ENCODE measurements at places on chromosomes 5 and 9.

- DNase-seq, result no peak
Measured at GRCh38 chr5:79898611-79899010, 92.5 kb downstream of the MTX3 start.

DNA sequence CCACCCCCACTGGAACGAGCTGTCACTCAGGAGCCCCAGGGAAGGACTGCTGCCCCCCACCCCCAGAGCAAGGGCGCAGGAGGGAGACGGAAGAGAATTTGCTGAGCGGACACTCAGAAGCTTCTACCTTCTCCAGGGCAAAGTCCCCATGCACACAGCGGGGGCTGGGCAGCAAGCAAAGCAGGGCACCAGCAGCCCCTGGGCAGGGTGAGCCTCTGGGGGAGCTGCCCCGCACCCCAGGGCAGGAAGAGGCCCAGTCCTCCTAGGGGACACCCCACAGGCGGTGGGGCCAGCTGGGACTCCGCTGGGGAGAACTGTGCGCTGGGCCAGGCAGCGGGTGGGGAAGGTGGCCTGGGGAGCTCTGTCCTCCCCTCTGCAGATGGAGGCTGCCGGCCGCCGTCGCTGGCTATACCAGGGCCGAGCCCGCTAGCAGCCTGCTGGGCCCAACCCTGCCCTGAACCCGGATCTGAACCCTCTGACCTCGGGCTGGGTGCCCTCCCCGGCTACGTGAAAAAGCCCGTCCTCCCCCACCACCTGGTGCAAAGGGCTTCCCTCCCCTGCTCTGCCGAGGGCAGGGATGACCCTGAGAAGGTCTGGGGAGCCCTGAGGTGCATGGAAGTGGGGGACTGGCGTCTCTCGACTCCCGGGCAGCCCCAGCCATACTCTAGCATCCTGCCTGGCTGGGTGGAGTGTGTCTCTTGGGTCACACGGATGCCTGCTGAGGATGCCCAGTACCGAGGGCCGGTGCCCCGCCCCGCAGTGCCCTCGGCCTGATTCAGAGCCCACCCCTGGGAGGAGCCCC lies 597 bp upstream of the SLC34A3 start:
- no peak for DNase-seq

DNA sequence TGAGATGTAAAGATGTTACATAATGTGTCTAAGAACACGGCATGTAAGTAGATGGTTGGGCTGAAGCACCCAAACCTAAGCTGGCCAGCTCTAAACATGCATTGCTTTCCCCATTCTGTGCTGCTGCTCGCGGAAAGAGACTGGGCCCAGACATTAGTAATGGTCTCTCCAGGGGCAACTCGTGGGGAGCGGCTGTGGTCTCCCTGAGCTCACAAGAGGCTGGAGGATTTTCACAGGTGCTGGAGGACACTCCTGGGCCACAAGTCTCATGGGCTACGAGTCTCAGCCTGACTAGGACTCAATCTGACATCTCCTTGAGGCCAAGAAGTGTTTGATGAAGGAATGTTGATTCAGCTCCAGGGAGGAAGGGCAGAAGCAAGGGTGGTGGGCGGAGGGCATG lies 92.7 kb upstream of the PTCH1 start:
- no peak for DNase-seq

DNA sequence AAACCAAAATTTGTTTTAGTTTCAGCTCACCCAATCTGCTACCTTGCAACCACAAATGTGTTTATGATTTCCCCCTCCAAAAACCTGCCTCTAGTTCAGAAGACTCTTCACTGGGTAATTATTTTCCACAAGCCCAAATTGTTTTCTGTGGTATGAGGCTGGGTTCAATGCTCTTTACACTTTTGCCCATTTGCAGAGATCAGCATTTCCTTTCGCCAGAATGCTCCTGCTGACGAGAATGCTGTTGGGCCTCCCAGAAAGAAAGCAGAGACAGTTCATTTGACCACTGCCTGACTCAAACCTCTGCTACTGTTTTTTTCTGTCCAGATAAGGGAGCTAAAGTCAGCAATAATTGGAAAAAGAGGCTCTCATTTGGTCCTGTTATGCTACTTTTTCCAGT lies 427.3 kb downstream of the PDE4D start:
- DNase-seq, result no peak

DNA sequence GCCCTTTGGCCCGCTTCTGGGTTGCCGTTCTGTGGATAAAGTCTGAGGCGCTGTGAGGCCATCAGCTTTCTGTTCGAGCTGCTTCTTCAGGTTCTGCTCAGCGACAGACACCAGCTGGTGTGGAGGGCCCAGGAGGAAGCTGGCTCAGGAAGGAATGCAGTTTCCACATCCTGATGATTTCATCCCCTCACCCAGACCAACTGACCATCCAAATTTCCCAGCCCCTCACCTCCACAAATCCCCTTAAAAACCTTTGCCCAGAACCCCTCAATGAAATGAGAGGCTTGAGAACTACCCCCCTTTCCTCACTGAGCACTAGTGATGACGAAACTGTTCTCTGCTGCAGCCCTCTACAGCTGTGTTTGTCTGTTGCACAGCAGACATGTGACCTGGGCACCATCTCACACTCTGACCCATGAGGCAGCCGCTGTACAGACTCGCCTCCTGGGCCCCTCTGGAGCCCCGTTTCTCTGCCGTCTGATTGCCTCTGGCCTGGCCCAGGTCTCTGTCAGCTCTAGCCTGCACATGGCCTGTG lies 45.4 kb downstream of the SPATA31C2 start:
- DNase-seq, result no peak

DNA sequence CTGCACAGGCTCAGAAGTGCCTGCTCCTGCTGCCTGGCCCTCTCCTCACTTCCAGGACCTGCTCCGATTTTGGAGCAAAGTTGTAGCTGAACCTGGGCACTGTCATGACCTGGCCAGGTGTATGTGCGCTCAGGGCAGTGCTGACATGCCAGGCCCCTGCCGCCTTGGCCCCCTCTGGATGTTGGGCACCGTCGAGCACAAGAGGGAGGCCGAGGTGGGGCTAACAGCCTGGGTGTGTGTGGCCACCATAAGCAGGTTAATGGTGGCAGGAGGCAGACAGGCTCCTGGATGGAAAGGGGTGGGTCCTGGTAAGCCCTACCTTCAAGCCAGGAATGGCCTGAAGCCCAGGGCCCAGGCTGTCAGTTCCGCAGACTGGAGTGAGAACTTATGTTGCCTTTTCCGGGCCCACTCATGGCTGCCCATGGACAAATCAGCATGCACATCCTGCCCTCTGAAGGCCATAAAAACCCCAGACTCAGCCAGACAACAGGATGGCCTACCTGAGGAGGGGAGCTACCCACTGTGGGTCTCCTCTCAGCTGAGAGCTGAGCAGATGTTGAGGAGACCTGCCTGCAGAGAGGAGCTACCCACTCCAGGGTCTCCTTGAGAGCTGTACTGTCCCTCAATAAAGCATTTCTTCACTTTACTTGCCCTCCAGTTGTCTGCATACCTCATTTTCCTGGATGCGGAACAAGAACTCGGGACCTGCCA lies 66.2 kb downstream of the NACC2 start:
- no peak for DNase-seq

DNA sequence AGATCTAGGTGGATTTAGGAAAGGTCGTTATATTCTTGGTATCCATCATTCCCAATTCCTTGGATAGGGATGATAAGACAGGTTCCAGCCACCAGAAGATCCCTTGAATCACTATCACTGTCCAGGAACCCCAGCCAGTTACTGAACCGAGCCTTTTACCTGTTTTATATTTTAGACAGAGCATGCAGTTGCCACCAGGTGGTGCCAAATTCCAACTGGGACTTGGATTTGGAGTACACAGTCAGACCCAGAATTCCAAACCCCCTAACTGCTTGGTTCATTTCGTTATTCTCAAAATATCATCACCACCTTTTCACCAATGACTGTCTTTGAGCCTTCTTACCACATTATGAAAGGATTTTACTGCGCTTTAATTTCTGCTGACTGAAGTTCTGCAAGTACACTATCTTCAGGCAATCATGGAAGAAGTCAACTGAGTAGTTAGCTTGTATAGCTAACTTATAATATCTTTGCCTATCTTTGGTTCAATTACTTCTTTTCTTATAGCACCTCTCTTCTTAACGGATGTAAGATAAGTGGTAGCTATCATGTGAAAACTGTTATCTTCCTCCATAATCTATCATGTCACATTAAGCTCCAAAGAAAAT lies 191.8 kb downstream of the PRR16 start:
- no peak for DNase-seq

GRCh38 chr5:2658447-2658846 lies 93.0 kb downstream of the IRX2 start:
- DNase-seq, result no peak

- no peak for DNase-seq
Measured at GRCh38 chr5:88159591-88159990, 109.1 kb downstream of the TMEM161B start.

- DNase-seq, result no peak
Measured at GRCh38 chr9:128142596-128142995, 6.7 kb upstream of the LCN2 start.

- no peak for DNase-seq
Measured at GRCh38 chr9:121736934-121737462, 85.6 kb downstream of the DAB2IP start.

- no peak for DNase-seq
Measured at GRCh38 chr5:72947498-72947897, 8.3 kb upstream of the FCHO2 start.

- no peak for DNase-seq
Measured at GRCh38 chr9:3457175-3457574, 68.6 kb downstream of the RFX3 start.

GRCh38 chr9:38081356-38082108 lies 12.5 kb upstream of the SHB start:
- no peak for DNase-seq

DNA sequence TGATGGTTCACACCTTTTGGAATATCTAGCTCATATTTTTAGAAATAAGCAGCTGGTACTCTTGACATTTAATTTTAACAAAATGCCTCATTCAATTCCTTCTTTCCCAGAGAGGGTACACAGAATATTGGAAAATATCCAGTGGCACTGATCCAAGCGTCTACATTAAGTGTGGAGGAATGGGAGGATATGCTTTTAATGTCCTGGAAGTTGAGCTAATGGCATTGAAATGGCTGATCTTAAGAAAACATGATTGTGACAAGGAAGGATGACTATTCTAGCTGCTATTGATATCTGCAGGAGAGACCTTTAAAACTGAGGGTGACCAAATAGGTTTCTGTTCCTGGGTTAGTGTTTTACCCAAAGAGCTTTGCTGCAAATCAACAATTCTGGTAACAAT lies 30.0 kb downstream of the ZNF366 start:
- no peak for DNase-seq

- DNase-seq, result no peak
Measured at GRCh38 chr5:132025403-132025971, 14.0 kb upstream of the ACSL6 start.

DNA sequence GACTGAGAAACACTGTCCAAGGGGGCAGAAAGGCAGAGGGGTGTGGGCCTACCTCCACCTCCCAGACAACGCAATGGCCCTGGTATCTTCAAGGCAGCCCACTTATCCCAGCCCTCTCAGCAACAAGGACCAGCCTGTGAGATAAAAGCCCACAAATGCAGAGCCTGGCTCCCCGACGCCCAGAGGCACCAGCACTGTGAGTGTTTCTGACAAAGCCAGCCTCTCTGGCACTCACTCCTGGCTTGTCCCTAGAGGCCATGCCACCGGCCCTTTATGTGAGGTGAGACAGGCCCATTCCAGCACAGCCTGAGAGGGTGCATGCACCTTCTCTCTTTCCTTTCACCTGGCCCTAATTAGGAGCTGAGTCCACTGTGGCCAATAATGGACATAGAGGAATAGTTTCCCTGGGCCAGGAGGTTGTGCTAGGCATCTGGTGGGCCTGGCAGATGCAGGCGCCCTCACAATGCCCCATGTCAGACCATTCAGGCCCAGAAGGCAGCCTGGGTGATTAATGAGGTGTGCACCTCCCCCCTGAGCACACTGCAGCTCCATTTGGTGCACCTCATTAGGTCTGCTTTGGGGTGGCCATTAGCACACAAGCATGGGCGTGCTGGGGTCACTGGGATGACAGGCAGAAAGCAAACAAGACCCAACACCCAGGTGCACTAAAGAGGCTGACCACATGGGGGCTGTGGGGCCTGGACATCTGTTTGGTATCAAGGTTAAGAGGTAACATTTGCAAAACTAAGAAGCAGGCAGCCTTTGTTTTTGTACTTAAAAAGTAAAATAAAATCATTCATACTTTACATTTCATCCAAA lies 176.0 kb downstream of the MED10 start:
- no peak for DNase-seq

DNA sequence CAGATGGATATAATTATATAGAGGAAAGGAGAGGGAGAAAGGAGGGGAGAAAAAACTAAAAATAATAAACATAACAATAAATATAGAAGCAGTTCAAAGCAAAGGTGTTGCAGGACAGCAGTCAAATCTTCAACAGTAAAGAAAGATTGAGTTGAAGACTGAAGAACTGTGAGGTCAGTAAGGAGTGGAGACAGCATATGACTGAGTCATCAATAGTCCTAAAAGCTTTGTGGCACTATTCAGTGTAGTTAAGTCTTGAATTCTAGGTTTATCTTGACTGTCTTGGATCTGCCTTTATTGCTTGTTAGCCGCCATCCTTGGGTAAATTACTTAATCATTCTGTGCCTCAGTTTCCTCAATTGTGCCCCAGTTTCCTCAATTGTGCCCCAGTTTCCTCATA lies 137.0 kb downstream of the MRPS30 start:
- no peak for DNase-seq

DNA sequence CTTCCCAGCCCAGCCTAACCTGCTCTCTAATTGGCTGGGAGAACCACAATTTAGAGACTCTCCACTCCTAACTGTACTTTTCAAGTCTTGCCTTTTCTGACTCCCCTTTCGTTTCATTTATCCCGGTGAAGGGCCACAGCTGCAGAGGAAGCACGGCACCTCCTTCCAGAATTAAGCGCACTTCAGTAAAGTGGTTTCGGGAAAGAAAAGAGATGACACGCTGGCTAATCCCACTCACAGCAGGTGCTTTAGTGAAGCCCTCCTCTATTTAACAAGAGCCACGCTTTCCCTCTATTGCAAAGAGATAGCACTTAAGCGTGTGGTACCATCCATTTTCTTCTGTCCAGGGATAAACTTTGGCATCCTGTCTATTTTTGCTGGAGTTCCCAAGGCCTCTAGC lies 4.8 kb downstream of the DNAH5 start:
- no peak for DNase-seq

DNA sequence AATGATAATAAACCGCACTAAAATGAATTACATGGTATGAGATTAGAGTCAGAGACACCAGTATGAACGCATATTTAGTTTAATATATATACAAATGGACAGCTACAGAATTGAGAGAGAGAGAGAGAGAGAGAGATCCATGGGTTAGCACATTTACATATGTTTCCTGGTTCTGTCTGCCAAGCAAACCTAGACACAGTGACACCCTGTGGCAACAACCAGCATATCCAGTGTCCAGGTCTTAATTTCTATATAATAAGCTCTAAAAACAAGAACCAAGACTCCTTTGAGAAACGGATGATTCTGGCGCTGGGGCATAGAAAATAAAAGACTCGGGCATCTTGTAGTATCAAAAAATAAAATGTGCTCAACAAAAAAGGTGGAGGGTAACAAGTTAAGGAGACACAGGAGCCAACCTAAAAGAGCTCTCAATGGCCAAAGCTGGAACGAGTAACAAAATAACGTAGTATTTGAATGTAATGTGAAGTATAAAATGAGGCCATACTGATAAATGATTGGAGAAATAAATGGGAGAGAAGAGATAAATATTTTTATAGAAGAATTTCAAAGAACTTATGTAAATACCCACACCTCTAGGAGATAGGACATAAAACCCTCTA lies 84.5 kb downstream of the RFX3 start:
- no peak for DNase-seq

GRCh38 chr5:32436553-32437242 lies 7.8 kb downstream of the ZFR start:
- DNase-seq, result no peak
